ENCODE measurements at places on chromosomes 13 and 19. TPM values are rescaled to one million over a fixed set of nuclear protein-coding genes. Genes with fewer than 3 reads are reported as not detected.

- H3K36me3 ChIP-seq, result peaks cover 35% of the 10 kb centered on the region
- DNase-seq, result no peak
- peak overlapping the region; percentile 95 for H3K4me3 ChIP-seq
- no peaks in the 10 kb centered on the region for H3K27me3 ChIP-seq
- peaks cover 9% of the 10 kb centered on the region for H3K4me1 ChIP-seq
- H3K27ac ChIP-seq, result no peak overlapping the region
Measured at GRCh38 chr19:1438933-1439354, 748 bp downstream of the RPS15 start.

DNA sequence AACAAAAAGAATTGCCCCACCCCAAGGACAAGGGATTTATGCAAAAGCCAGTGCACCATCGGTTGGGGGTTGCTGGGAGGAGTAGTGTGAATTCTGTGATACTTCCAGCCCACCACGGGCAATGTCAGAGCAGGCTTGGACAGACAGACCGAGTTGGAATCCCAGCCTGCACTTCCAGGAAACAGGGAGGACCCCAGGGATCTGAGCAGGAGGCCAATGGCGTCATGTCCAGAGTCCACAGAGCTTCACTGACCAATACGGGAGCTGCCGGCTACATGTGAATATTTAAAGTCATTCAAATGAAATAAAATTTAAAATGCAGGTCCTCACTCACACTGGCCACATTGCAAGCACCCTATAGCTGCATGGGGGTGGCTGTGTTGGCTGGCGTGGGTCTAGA lies 10.9 kb downstream of the ZNRF4 start:
- no peak for DNase-seq
- no peaks in the 10 kb centered on the region for H3K27me3 ChIP-seq
- H3K27ac ChIP-seq, result no peak overlapping the region
- no peaks in the 10 kb centered on the region for H3K36me3 ChIP-seq
- H3K4me1 ChIP-seq, result no peaks in the 10 kb centered on the region

GRCh38 chr13:97282705-97283104 lies 60.6 kb downstream of the MBNL2 start:
- H3K4me3 ChIP-seq, result no peak overlapping the region
- no peak overlapping the region for H3K27ac ChIP-seq
- H3K4me1 ChIP-seq, result peaks cover 11% of the 10 kb centered on the region
- DNase-seq, result no peak
- H3K27me3 ChIP-seq, result no peaks in the 10 kb centered on the region
- H3K36me3 ChIP-seq, result no peaks in the 10 kb centered on the region

DNA sequence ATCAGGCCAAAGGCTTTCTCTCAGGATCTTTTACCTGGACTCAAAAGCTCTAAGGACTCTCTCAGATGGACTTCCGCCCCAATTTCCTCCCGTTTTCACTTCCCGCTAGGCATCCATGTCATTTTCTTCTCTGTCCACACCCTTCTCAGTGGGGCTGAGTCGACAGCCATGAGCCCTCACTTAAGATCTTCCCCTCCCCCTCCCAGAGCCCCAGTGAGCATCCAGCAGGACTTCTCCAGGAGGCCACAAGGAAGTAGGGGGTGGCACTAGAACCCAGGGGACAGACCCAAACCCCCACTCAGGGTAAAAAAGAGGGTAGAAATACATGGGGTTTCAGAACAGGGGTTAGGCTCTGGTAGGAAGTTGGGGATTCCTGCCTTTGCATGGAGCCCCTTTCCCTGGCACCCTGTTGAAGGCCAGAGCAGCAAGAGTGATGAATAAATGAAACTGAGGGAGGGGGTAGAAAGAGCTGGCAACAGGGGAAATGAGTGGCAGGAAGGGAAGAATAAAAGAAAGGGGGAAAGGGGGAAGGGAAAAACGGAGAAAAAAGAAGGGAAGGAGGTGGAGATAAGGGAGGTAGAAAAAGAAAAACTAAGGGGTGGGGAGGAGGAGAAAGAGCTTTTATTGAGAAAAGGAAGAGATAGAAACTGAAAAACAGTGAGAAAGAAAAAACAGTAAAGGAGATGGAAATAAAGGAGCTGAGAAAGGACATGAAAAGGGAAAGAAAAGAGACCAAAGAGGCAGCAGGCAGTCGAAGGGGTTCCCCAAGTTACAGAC lies 42.3 kb downstream of the DEDD2 start:
- H3K27ac ChIP-seq, result no peak overlapping the region
- no peak overlapping the region for H3K4me3 ChIP-seq
- no peak for DNase-seq
- H3K4me1 ChIP-seq, result peaks cover 14% of the 10 kb centered on the region

DNA sequence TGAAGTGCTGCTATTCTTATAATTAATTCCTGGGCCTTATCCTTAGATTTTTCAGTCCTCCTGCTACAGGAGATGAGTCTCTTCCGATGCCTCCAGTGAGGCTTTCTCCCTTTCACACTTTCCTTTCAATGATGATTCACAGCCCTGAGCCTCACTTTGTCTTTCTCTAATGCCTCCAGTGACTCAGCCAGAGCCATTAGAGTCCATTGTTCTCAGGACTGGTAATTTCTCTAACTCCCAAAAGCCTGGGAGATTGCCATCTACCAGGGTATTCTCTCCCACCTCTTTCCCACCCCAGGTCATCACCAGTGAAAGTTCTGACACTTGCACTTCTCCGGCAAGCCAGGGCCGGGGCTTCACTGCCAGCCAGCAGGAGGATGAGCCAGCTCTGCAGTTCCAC lies 49.6 kb upstream of the ARGLU1 start:
- no peaks in the 10 kb centered on the region for H3K4me1 ChIP-seq
- H3K4me3 ChIP-seq, result no peak overlapping the region
- no peak for DNase-seq
- H3K27me3 ChIP-seq, result no peaks in the 10 kb centered on the region
- H3K36me3 ChIP-seq, result no peaks in the 10 kb centered on the region

DNA sequence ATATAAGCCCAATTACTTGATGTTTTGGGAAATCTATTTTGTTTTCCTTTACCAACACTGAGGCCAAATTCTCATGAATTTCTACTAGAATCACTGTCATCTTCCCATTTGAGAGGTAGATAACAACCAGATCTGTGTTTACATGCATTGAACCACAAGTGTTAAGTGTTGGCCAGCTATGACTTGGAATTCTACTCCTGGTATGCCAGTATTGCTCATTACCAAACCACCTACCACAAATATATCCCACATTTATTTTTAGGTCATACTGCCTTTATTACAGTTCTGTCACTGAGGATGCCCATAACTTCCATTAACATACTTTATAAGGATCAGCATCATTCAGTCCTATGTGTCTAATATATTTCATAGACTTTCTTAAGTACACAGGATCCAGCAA lies 328.9 kb downstream of the DIAPH3 start:
- no peak overlapping the region for H3K4me3 ChIP-seq
- no peak for DNase-seq
- no peaks in the 10 kb centered on the region for H3K36me3 ChIP-seq
- no peaks in the 10 kb centered on the region for H3K4me1 ChIP-seq
- H3K27ac ChIP-seq, result no peak overlapping the region
- H3K27me3 ChIP-seq, result no peaks in the 10 kb centered on the region

DNA sequence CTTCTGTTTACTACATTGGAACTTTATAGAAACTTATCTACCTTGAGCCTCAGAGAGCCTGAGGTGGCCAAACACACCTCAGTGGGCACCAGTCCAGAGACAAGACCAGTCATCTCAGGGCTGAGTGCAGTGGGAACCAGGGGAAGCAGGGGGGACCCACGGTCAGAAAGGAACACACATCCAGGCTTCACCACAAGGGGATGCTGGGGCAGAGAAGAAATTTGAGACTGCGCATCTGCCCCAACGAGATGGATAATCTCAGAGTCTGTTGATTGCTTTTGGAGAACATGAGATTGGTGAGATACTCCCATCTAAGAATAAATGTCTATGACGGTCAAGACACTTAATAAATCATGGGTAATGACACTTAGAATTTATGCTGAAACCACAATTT lies 98.7 kb downstream of the DOCK9 start:
- no peaks in the 10 kb centered on the region for H3K27me3 ChIP-seq
- DNase-seq, result no peak
- H3K4me3 ChIP-seq, result no peak overlapping the region
- H3K36me3 ChIP-seq, result peaks cover 63% of the 10 kb centered on the region

DNA sequence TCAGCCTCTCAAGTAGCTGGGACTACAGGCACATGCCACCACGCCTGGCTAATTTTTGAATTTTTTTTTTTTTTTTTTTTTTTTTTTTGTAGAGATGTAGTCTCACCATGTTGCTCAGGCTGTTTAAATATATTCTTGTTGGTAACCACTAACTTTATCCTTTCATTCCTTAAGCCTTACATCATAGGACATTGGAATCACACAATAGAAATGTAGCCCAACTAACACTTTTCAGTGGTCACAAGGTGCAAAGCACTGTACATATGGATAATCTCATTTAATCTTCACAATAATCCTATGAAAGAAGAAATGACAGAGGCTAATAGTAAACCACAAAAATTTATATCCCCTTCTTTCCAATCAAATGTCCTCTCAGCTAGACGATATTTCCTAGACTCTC lies 417.8 kb upstream of the DACH1 start:
- H3K4me3 ChIP-seq, result no peak overlapping the region
- H3K27ac ChIP-seq, result no peak overlapping the region
- H3K36me3 ChIP-seq, result no peaks in the 10 kb centered on the region
- H3K4me1 ChIP-seq, result no peaks in the 10 kb centered on the region

DNA sequence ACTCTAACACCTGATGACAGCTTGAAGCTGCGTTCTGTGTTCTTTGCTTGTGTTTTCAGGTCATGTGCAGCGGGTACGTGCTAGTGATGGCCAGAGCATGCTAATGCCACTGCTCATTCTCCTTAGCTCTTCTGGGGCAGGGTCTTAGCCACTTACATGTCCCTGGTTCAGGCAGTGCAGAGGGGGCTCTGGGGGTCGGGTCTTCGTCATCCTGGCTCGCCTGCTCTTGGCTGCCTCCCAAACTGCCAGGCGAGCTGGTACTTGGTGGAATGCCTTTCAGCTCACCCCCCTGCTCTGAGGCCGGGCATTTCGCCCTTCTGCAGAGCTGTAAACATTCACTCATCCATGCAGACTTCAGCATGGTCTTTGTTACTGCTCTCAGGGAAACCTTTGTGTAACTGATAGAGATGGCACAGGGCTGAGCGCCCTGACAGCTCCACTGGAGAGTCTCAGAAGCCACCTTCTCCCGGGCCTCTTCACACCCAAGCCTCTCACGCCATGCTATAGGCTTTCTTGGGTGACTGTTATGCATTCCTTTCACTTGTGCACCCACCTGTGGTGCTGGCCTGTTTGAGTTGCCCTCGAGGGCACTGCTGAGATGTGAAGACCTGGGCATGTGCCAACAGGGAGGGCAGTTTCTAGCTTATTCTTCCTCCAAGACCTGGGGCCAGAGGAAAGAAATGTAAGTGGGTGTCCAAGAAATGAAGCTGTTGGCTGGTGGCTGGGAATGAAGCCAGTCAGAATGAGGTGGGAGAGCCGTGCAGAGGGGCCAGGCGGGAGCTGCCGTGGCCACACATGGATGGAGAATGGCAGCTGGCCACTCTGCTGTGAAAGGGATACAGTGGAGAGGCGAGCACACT lies 24.4 kb downstream of the FAM124A start:
- peak overlapping the region; percentile 85 for H3K27ac ChIP-seq
- DNase-seq, result peak; percentile 96
- H3K27me3 ChIP-seq, result no peaks in the 10 kb centered on the region

DNA sequence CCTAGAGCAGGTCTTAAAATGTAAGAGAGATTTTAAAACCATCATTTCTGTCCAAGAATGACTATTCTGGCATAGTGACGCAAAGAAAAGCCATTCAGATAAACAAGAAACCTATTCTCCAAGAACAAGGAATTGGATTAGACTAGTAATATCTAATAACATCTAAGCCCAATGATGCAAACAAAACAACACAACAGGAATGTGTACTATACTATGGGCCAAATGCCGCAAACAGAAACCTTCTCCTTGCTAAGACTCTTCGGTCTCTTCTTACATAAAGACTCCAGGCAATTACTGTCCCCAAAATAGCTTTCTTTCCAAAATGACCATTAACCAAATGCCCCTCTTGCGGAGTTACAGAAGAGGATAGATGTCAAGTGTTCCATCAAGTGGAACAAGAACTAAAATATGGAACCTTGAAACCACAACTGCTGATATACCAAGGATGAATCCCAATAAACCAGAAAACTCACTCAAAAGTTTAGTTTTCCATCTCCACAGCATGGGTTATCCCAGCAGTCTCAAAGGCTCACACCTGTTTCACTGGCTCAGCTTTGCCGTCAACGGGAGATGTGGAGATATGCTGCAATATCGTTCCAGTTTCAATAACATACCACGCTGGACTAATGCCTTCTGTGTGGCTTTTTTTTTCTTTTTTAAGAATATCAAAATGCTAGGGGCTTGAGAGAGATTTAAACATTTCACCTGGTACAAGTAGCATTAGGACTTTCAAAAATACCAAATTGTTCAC lies 76.2 kb downstream of the FOXO1 start:
- H3K27me3 ChIP-seq, result no peaks in the 10 kb centered on the region
- H3K36me3 ChIP-seq, result no peaks in the 10 kb centered on the region
- H3K4me1 ChIP-seq, result peaks cover 91% of the 10 kb centered on the region

- no peak for DNase-seq
- H3K27ac ChIP-seq, result no peak overlapping the region
- H3K4me1 ChIP-seq, result peaks cover 6% of the 10 kb centered on the region
- H3K27me3 ChIP-seq, result no peaks in the 10 kb centered on the region
Measured at GRCh38 chr13:39499604-39500003, 103.4 kb downstream of the LHFPL6 start.

The RAB20 gene
- 21.0 TPM for total RNA-seq

The TINCR gene
- not detected for total RNA-seq

The HSPB6 gene
- total RNA-seq, result 22.3 TPM

The ZNF563 gene
- total RNA-seq, result 13.7 TPM

The C19orf38 gene
- total RNA-seq, result 1.5 TPM

The LRG1 gene
- total RNA-seq, result 2.7 TPM

The GRIN2D gene
- 0.56 TPM for total RNA-seq

The SPACA4 gene
- not detected for total RNA-seq

Measured in thyroid gland (tissue), 4 donors.